ENCODE measurements at places on chromosomes 7 and 10. TPM values are rescaled to one million over a fixed set of nuclear protein-coding genes. Genes with fewer than 3 reads are reported as not detected.

DNA sequence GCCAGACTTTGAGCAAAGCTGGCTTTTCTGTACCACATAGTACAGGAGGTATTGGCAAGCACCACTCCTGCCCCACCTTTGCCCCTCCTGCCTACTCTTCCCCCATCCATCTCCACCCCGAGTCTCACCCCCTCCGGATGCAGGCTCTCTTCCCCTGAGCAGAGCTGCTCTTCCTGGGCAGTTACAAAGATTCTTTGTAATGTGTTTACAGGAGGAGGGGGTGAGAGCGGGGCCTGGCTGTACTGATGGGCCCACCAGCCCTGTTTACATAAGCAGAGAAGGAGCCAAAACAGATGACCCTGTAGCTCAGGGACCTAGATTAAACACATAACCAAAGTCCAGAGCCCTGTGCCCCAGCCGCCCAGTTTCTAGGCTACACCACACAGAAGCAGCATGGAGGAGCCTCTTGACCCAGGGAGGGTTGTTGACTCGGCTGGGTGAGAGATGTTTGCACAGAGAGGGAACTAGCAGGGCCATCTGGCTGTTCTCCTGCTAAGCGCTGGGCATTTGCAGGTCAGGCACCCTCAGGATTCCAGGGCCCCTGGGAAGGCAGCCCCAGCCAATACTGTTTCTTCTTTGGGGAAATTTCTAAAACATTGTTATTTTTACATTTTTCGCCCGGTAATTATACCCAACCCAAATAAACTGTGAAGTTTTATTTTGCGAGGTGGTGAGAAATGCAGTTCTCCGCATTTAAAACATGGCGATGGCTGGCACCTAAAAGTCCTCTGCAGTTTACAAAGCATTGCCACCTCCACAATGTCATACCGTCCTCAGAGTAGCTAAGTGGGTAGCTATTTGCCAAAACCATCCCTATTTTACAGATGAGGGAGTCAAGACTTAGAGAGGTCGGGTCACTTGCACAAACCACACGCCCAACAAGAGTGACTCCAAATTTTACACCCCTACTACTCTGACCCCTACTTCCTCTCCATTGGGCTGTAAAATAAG lies 11.4 kb upstream of the ZKSCAN1 start:
- no peak for DNase-seq

DNA sequence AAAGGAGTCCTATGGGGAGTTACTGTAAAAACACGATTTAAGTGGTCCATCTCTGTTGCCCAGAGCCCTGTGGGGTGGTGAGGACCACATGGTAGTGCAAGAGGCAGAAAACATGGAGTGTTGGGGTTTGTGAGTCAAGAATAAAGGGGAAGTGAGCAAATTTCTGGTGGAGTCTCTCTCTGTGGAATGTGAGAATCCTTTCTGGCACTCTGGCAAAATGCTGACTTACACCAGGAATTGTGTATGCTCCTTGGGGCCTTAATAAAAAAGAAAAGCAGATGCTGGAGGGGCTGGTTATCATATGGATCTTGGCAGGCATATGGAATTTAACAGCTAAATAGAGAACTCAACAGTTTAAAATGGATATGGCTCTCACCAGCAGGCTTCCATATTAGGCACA lies 486.0 kb downstream of the TNS3 start:
- no peak for DNase-seq

GRCh38 chr10:972763-973162 lies 15.5 kb upstream of the GTPBP4 start:
- no peak for DNase-seq

DNA sequence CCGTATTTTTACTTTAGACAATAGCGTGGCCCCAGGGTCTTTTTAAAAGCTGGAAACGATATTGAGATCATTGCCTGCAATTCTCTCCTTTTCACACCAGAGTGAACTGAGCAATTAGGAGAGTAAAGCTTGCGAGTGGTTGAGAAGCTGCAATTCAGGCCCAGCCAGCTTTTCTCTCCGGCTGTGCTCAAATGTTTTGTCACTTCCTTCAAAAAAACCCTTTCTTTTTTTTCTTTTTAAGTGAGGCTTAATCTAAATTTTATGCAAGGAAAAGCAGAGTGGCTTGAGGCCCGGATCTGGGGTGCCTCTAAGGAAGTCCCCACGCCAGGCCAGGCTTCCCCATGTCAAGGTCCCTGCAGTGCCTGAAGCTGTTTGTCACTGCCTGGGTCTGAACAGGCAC lies 433.9 kb downstream of the GLRX3 start:
- DNase-seq = no peak

DNA sequence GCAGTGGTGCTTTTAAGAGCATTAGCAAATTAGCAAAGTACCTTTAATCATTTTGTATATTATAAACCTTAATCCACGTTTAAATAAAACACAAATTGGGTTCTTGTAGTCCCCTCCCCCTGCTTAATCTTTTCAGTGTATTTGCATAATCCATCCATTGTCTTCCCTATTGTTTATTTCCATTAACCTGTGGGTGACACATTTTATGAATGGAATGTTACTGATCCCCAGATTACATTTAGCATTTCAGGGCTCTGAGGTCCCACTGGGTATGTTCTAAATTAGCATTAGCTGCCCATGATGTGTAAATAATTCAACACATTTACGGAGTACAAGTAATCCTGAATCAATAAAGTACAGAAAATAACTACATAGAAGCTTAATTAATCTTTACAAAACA lies 138.4 kb upstream of the FEZF1 start:
- no peak for DNase-seq

DNA sequence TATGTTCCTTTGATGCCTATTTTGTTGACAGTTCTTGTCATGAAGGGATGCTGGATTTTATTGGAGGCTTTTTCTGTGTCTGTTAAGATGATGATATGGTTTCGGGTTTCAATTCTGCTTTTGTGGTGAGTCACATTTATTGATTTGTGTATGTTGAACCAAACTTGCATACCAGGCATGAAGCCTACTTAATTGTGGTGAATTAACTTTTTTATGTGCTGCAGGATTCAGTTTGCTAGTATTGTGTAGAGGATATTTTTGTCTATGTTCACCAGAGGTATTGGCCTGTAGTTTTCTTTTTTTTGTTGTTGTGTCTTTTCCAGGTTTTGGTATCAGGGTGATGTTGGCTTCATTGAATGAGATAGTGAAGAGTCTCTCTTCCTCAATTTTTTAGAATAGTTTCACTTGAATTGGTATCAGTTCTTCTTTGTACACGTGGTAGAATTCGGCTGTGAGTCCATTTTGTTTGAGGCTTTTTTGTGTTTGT lies 345.9 kb downstream of the KIF20B start:
- DNase-seq = no peak

The SEC31B gene
- total RNA-seq = 3.1 TPM

- DNase-seq = no peak
Observed at GRCh38 chr10:79292891-79293746, 54.1 kb upstream of the PPIF start.

- DNase-seq = no peak
Observed at GRCh38 chr10:61391281-61391680, 61.9 kb downstream of the TMEM26 start.

DNA sequence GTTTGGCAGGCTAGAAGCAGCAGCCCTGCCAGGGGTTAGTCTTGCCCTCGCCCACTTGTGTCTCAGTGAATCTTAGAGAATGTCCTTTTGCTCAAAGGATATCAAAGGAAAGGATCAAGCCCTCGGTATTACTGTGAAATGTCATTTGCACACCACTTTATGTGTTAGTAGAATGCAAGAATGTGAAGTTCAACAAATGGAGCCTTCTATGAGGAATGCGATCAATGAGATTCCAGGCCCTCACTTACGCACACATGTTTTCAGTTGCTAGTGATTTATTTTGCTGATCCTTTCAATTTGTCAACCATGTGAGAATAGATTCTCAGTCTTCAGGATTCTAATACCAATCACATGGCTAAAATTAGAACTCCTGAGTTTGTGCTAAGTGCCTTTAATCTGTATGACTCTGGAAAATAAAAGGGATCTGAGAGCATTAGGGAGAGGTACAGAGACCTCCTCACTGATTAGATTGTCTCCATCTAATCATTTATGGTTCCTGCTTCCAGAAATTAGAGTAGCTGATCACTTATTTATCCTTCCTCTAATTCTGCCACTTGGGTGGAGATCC lies 123.0 kb upstream of the SP4 start:
- no peak for DNase-seq

DNA sequence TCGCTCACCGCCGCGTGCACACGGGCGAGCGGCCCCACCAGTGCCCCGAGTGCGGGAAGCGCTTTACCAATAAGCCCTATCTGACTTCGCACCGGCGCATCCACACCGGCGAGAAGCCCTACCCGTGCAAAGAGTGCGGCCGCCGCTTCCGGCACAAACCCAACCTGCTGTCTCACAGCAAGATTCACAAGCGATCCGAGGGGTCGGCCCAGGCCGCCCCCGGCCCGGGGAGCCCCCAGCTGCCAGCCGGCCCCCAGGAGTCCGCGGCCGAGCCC lies 3.3 kb downstream of the REPIN1 start:
- DNase-seq = no peak

- DNase-seq = no peak
Observed at GRCh38 chr7:538764-539685, 19.4 kb upstream of the PDGFA start.

The SEPHS1 gene
- 35.5 TPM for total RNA-seq

DNA sequence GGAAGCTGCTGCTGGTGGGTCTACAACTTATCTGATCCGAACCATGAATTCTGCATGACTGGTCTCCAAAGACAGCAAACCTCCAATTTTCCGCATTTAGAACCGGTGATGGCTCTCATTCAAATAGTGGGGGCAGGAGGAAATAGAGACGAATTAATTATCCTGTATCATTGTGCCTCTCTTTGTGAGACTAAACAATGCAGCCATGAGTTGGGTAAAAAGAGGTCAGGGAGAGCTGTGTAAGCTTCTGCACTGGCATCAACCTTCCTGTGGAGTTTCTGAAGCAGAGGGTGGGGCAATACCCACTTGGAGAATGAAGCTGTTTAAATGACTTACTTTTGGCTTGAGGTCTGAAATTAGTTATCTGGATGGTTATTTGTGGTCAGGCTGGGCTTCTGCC lies 266.4 kb downstream of the SORCS3 start:
- DNase-seq = no peak

DNA sequence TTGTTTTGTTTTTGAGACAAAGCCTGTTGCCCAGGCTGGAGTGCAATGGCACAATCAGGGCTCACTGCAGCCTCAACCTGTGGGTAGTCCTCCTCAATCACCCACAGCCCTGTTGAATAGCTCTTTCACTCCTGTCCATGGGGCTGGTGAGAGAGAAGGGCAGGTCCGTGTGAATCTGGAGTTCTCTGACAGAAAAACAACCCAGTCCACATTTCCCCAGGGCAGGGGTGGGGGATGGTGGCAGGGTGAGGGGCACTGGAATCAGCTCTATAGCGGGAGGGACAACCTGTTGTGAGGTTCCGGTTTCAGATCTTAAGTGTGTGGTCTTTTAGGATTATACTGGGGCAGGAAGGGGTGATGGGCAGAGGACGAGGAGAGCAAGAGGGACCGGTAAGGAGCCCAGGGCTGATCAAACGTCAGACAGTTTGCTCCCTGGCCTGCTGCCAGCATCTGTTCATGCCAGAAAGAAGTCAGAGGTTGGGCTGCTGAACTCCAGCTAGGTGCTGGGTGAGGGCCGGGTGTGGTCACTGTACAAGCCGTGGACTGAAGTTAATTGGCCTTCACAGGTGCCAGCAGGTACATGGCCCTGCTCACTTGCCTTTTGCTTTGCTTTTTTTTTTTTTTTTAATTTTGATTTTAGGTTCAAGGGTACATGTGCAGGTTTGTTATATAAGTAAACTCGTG lies 33.2 kb upstream of the MKRN1 start:
- DNase-seq = no peak

The PRKRIP1 gene
- 20.5 TPM for total RNA-seq

The PCLO gene
- 1.6 TPM for total RNA-seq

GRCh38 chr7:93559639-93560491 lies 14.7 kb downstream of the CALCR start:
- DNase-seq = no peak

GRCh38 chr7:72321637-72322036 lies 90.5 kb downstream of the CALN1 start:
- no peak for DNase-seq

- no peak for DNase-seq
Observed at GRCh38 chr7:138167869-138168296, 91.6 kb downstream of the AKR1D1 start.

GRCh38 chr7:38656968-38657367 lies 25.8 kb upstream of the AMPH start:
- DNase-seq = no peak

GRCh38 chr10:8137272-8137681 lies 82.8 kb downstream of the GATA3 start:
- DNase-seq = no peak

- no peak for DNase-seq
Observed at GRCh38 chr7:82762880-82763279, 319.3 kb upstream of the CACNA2D1 start.

The SKIDA1 gene
- total RNA-seq = 0.33 TPM

DNA sequence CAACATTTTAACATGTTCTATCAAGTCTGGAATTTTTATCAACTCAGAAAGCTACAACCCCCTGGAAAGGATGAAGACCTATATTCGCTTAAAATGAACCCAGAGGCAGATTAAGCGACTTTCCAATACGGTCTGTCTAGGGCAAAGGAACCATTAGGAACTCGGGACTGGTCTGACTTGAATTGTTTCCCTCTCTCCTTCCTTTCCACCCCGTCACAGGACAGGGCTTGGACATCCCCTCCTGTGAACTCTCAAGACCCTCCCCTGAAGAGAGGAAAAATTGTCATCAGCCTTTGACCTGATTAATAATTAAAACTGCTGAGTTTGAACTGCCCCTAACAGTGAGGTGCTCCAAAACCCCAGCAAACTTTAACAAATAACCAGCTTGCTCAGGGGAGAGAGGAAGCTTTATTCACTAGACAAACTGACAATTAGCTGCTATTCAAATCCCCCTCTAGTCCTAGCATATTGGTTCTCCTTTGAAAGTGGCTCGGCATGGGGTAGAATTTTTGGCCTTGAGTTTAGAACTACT lies 22.6 kb upstream of the SLF2 start:
- DNase-seq = no peak
